DMS79 (cell line): ENCODE measurements at places on chromosomes 2 and 18.

- DNase-seq = no peak
These were observed 10.0 kb upstream of the BCL2 start for GRCh38 chr18:63329431-63330145.

GRCh38 chr2:218230882-218231281 lies 13.9 kb downstream of the ARPC2 start:
- DNase-seq = no peak

- no peak for DNase-seq
These were observed 62.3 kb downstream of the VWA3B start for GRCh38 chr2:98149333-98149697.

GRCh38 chr2:224211181-224211480 lies 172.0 kb upstream of the SERPINE2 start:
- no peak for DNase-seq

DNA sequence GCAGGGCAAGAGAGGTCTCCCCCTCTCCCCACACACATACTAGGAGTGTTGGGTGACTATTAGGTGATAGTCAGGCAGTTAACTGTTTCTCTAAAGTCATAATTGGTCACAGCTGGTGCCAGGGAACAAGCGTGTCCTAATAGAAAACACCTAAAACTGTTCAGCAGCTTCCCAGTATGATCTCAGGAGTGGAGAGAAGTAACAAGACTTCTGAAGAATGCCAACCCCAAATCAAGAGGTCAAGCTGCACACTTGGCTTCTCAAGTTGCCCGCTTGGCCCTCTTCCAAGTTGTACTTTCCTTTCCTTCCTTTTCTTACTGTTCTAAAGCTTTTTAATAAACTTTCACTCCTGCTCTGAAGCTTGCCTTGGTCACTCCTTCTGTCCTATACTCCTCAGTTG lies 22.4 kb upstream of the STAT1 start:
- DNase-seq = no peak

DNA sequence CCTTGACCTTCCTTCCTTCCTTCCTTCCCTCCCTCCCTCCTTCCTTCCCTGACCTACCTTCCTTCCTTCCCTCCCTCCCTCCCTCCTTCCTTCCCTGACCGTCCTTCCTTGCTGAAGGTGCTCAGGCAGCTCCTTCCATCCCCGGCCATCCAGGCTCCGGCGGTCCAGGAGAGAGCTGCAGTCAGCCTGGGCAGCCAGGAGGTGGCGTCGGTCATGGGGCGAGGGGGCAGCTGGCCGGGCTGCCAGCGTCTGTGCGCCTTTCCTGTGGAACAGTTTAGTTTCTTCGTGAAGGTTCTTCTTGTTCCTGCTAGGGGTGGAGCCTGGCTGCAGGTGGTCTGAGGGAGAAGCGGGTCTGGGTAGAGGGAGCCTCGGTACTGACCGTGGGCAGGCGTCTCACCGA lies 15.7 kb downstream of the GPR35 start:
- DNase-seq = no peak

DNA sequence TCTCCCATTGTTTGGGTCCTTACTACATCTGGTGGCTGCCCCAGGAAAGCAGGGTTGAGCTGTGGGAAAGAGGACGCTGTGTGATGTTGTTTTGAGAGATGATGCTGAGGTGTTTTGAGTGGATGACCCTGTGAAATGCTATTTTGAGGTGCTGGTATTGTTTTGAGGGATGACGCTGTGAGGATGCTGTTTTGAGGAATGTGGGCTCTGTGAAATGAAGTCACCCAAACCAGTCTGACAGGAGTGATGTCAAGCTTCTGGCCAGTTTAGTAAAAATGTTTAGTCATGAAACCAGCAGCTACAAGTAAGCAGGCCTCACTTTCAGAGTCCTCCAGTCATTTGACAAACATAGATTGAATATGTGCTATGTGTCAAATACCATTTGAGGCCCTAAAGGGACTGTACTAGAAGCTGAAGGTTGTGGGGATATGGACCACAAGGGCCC lies 16.1 kb upstream of the PUM2 start:
- DNase-seq = no peak

GRCh38 chr2:230671117-230671516 lies 41.5 kb upstream of the CAB39 start:
- DNase-seq = no peak

DNA sequence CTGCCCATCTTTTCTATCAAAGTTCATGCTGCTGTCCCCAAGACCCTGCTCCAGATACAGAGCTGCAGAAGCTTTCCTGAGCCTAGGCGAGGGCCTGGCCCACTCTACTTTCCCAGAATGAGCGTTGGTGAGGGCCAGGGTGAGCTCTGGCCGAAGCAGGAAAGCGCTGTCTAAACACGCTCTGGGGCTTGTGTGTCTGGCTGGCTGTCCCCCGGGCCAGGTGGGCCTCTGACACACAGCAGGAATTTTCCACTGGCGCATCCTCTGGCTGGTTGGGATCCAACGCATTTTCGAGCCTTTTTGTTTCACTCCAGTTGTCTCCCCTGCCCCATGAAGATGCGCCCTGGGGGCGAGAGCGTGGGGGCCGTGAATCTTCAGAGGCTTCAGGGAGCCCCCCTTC lies 17.8 kb upstream of the KCNK3 start:
- DNase-seq = no peak

DNA sequence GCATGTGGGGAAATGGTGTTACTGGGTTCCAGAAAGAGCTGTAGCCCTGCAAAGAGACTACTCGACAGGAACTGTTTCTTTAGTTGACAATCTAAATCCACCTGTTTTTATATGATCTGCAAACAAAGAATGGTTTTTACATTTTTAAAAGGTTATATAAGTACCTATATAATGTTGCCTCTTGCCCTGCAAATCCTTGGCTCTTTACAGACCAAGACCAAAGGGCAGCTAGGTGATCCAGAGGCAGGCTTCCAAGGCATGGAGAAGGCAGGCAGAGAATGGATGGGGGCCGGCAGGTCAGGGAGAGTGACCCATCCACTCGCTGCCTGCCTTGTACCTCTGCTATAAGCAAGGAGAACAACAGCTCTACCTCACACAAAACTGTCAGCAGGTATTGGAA lies 173.6 kb downstream of the ANTXR1 start:
- no peak for DNase-seq

- DNase-seq = no peak
These were observed 859.3 kb downstream of the BCL11A start for GRCh38 chr2:59694176-59694575.

GRCh38 chr2:30803281-30803680 lies 4.0 kb downstream of the CAPN13 start:
- no peak for DNase-seq

GRCh38 chr2:45026924-45027450 lies 17.7 kb upstream of the SIX2 start:
- no peak for DNase-seq

DNA sequence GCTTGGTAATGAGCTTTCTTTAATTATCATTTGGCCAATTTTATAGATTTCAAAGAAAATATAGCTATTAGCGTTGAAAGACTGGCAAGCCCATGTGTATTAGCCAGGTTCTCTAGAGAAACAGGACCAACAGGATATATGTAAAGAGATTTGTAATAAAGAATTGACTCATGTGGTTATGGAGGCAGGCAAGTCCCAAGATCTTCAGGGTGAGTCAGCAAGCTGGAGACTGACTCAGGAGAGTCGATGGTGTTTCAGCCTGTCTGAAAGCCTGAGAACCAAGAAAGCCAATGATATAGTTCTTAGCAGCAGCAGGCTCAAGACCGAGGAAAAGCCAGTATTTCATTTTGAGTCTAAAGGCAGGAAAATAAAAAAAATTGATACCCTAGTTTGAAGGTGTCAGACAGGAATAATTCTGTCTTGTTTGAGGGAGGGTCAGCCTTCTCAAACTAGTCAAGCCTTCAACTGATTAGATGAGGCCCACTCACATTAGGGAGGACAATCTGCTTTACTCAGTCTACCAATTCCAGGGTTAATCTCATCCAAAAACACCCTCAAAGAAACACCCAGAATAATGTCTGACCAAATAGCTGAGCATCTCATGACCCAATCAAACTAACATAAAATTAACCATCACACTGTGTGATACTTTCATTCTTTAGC lies 78.3 kb upstream of the CRIM1 start:
- DNase-seq = no peak

DNA sequence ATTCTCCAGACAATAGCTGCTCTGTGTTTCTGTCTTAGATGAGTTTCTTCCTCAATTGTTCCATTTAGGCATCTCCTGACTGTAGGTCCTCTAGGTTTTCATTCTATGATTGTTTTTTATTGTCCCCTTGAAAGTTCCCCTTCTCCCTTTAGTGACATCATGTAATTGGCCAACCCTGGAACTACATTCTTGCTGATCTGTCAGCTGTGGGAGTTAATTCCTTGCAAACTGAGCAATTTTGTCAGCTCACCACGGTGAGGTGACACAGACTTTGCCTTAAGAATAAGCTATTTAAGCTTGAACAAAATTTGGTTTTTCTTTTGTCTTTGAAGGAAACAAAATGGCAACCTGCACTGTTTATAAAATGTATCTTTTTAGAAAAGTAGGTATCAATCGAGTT lies 95.9 kb downstream of the TXNL1 start:
- no peak for DNase-seq

DNA sequence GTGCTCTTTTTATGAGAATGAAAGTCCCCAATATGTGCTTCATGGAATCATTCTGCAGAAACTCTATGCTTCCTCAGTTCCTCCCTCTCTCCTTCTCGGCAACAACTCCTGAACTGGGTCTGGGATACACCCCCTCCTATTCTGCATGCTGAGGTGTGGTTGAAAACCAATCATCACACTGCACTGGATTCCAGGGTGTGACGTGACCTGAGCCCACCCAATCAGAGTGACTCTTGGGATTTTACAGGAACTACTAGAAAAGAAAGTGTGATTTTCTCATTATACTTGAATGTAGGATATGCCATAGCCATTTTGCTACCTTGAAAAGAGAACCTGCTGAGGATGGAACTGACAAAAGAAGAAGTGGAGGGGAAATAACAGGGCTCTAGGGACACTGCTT lies 36.3 kb downstream of the ACVR1 start:
- no peak for DNase-seq

DNA sequence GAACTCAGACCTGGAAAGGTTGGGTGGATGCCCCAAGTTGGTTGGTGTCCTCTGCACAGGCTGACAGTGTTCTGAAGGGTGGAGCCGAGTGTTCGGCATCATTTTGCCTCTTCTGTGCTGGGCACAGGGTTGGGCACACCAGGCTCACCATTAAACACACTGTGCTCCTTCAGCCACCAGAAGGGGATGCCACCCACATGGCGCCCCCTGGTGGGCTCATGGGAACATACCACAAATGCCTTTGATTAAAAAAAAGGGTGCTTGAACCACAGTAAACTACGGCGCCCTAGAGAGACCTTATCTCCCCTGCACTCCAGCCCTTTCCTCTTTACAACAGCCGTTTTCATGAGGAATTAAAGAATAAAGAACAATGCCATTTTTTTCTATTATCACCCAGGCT lies 89.4 kb downstream of the CELF4 start:
- DNase-seq = no peak

GRCh38 chr2:211216221-211216620 lies 659.8 kb downstream of the CPS1 start:
- DNase-seq = no peak

DNA sequence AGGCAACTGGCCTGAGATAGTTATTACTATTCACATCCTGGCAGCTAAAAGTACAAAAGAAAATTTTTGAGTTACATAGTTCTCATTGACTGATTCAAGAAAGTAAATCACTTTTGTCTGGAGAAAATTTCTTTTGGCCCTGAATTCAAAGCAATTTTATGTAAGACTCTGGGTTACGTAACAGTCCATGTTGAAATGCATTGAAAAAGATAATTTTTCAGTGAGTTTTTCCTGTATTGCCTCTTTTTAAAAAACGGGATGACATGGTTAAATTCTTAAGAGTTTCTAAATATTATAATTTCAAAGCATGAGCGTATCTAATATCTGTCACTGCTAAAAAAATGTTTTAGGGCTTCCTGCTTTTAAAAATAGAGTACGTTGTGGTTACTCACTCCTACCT lies 72.7 kb downstream of the ANKRD12 start:
- DNase-seq = no peak

- DNase-seq = no peak
These were observed 134.2 kb upstream of the SPRED2 start for GRCh38 chr2:65566617-65567016.

DNA sequence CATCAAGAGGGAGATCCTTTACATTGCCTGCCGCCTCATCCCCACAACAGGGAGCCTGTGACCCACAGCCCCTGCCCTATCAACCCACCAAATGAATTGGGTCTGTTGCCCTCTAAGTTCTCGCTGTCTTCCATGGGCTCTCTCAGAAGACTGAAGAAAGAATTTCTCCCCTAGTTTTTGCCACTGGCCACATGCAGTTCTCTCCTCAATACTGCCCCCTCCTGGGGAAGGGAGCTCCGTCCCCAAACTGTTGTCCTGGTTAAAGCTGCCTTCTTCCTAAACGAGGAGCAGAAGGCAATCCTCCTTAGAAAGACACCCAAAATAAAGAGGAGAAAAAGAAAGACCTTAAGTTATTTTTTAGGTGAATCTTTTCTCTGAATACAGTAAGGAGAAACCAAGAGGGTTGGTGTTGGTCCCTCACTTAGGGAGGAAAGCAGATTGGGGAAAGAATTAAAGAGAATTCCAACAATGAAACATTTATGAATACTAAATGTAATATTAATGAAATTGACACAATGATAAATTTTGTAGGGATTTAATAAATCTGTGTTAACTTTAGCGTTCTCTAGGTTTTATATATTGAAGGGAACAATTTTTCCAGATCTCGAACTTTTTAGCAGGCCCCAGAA lies 31.1 kb upstream of the SATB2 start:
- DNase-seq = no peak

DNA sequence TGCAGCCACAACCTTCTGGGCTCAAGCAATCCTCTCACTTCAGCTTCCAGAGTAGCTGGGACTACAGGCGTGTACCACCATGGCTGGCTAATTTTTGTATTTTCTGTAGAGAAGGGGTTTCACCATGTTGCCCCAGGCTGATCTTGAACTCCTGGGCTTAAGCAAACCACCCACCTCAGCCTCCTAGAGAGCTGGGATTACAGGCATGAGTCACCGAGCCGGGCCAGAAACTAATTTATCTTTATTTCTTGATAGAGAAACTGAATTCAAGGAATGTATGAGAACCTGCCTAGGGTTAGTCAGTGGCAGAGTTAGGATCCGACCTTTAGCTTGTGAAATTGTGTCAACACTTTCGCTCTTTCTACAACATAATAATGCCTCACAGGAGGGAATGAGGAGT lies 19.3 kb upstream of the ITGAV start:
- DNase-seq = no peak

GRCh38 chr2:54940723-54941122 lies 109.5 kb downstream of the RTN4 start:
- no peak for DNase-seq

- no peak for DNase-seq
These were observed 300.6 kb downstream of the AFF3 start for GRCh38 chr2:99841749-99842148.

DNA sequence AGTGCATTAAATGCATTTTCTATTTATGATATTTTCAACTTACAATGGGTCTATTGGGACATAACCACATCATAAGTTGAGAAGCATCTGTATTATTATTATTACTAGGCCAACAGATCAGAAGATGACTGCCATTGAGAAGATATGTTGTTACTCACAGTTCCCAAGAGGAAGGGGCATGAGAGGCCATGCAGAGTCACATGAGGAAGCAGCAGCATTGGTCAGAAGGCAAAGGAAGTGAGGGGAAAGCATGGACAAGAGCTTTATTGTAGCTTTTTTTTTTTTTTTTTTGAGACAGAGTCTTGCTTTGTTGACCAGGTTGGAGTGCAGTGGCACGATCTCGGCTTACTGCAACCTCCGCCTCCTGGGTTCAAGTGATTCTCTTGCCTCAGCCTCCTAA lies 66.2 kb upstream of the LCLAT1 start:
- DNase-seq = no peak
